ENCODE measurements at places on chromosomes 7 and 10.

DNA sequence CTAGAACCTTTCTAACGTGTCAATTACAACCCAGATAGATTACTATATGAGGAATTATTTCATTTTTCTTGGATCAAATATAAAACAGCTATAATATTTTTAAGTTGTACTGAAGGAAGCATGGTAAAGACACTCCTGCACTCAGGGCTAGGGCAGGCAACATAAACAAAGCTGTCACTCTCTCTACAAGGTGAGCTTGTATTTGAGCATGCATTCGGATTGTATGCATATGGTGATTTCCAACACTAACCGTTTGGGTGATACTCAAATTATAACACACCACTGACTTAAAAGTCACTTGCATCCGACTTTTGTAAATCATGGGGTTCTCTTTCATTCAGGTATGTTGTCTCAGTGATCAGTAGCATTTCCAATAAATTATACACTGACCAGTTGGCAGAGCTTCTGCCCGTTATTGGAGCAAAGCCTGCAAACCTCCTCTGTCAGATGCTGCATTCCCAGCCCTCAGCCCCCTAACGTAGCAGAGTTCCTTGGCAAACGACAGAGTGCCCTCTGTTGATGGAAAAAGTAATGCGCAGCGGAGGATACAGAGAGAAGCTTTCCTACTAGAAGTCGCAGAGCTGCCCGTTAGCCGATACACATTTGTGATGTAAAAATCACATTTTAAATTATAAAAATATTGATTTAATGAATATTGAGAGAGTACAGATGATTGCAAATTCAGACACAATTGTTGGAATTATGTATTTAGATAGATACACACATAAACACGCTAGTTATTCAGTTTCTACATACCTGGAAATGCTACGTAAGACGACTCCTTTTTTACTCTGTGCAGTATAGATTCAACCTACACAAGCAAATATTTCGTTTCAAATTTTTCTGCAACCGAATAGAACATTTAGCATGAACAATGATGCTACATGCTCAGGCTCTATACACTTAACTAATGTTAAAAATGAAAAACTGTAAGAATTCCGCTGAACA, 173.9 kb upstream of the SP4 start:
- no peak for DNase-seq

GRCh38 chr7:129748356-129749109, 137.0 kb downstream of the NRF1 start:
- DNase-seq: no peak

- no peak for DNase-seq
Measured at GRCh38 chr7:132113536-132114371, 462.5 kb downstream of the PLXNA4 start.

GRCh38 chr7:44324481-44325200, 753 bp downstream of the CAMK2B start:
- DNase-seq: no peak

- DNase-seq: no peak
Measured at GRCh38 chr7:51824050-51824449, 507.4 kb upstream of the COBL start.

- no peak for DNase-seq
Measured at GRCh38 chr10:5518143-5518542, 6.6 kb upstream of the CALML3 start.

GRCh38 chr10:33353334-33353733, 18.9 kb upstream of the NRP1 start:
- no peak for DNase-seq

- no peak for DNase-seq
Measured at GRCh38 chr7:38448054-38448453, 174.6 kb upstream of the TARP start.

DNA sequence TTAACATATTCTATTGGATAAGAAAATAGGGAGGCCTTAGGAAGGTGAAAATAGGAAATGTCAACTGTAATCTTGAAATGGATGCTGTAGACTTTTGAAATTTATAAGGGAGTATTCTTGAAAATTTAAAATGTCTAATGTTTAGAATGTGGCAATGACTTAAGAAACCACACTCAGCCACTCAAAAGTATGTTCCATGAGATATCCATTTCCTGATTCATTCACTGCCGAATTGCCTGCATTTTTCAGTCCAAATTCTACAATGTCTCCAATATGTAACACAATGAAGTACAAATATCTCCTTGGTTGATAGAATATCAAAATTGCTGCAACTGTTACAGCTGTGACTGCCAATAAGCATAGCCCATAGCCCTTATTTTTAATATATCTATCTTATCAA, 25.9 kb downstream of the PRKG1 start:
- DNase-seq: no peak

DNA sequence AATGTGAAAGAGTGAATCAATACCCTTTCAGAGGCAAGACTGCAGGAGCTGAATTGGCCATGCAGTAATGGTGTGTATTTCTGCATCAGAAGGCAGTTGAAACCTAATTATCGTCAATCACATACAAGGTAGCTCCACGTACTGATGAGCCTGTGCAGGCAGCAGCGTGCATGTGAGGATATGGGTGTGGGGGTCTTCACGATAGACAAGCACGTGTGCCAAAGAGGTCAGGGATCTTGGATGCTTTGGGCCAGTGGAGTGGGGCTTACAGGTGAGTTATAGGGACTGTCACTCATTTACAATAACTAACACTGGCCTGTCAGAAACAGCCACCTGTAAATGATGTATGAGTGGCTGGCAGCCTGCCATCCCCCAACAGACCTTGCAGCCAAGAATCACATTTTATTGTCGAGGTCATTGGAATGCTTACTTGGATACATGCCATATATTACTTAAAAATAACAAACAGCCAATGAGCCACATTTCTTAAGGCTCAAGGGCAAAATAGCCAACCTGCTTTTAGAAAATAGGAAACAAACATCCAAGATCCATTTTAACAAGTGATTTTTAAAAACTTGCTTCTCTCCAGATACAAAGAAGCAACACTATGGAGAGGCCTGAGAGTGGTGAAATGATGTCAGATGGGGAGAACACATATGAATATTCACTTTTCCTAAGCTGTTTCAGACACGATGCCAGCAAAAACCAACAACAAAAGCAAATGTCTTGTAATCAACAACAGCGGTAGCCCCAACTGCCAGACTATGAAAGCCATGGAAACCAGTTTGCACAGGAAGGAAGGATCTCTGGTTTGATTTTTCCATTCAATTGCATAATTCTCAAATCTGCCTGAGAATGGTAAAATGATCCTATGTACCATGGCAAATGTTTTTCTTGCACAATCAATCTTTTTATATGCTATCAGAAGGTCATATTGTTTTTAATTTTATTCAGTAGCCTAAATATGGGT, 210.7 kb downstream of the SKAP2 start:
- DNase-seq: no peak

GRCh38 chr7:98203964-98204605, 7.2 kb upstream of the BHLHA15 start:
- no peak for DNase-seq

GRCh38 chr10:122051609-122052385, 62.8 kb downstream of the TACC2 start:
- no peak for DNase-seq

DNA sequence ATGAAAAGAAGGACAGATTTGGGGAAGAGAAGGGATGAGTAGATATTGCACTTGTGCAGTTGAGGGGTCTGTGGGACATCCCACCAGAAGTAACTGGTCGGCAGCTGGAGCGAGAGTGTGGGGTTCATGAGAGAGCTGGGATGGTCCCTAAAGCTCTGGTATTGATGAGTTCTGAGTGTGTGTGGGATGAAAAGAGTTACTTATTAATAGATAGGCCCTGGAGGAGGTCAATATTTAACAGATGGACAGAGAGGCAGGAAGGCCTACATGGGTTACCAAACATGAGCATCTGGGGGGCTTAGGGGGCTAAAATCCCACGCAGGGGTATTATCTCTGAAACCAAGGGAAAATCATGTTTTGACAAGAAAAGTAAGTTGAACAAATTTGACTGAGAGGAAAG, 95.7 kb upstream of the SFMBT2 start:
- no peak for DNase-seq

- DNase-seq: peak; percentile 75
Measured at GRCh38 chr10:68330852-68331454, 911 bp upstream of the HNRNPH3 start.

- no peak for DNase-seq
Measured at GRCh38 chr10:43945908-43946307, 297.2 kb upstream of the ZNF32 start.

- DNase-seq: no peak
Measured at GRCh38 chr7:154789404-154789803, 213.5 kb downstream of the PAXIP1 start.

DNA sequence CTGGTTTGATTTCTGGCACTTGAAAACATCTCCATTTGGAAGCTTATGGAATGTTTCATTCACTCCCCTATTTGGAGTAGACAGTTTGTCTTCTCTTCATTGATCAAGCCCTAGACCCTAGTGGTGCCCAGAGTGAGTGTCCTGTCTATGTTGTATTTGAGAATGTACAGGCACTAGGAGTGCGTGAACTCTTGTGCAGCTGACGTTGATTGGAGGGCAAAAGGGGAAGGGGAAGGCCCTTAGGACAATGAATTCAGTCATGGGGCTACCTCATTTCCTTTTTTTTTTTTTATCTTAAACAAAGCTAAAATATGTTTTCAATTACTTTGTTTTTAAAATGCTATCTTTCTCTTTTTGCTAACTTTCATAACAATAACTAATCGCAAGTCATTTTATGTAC, 66.5 kb downstream of the ADD3 start:
- DNase-seq: peak; percentile 5

DNA sequence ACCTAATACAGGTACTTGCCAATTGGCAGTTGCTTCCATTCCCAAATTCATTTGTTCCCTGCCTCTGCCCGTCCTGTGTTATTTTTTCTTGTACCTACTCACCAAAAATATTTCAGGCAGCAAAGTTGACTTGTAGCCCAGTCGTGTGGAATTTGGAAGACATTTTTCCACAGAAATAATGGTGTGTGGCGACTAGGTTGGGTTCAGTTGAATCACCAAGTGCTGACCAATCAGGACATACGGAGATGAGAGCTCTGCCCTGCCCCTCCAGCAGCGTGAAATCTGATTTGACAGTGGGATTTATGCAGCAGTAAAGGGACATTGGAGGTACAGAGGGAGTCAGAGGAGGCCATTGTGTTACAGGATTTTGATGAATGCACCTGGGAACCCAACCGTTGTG, 216.9 kb downstream of the CCDC3 start:
- DNase-seq: no peak

- no peak for DNase-seq
Measured at GRCh38 chr10:90787393-90788198, 70.2 kb downstream of the HTR7 start.

DNA sequence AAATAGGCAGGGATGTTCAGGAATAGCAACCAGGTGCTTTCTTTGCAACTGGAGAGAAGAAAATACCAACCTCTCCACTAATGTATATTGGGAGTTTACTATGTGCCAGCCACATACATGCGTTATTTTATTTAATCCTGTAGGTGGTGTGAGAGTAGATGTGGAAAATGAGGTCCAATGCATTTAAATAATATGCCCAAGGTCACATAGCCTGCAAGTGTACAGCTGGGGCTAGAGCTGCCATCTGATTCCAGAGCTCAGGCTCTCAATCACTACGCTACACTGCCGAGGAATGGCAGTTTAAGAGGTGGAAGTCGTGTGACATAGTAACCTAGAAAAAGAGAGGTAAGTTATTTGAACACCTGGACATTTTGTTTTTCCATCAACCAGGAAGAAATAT, 277.0 kb downstream of the EXOC4 start:
- DNase-seq: no peak

DNA sequence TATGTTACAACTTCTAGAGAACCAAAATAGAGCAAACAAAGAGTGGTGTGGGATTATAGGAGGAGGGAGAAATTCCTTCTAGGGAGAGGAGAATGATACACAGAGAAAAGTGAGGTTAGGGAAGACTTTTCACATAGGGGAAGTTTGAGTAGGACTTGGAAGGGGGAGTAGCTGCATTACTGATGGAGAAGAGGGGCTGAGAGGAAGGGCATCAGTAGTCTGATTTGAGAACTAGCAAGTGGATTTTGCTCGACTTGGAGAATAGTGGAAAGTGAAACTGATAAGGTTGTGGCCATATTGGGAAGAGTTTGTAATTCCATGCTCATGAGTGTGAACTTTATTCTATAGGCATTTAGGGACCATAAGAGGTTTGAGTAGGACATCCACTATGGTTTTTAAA, 6.1 kb downstream of the NRF1 start:
- no peak for DNase-seq

- DNase-seq: no peak
Measured at GRCh38 chr10:63145782-63146181, 12.7 kb downstream of the NRBF2 start.

DNA sequence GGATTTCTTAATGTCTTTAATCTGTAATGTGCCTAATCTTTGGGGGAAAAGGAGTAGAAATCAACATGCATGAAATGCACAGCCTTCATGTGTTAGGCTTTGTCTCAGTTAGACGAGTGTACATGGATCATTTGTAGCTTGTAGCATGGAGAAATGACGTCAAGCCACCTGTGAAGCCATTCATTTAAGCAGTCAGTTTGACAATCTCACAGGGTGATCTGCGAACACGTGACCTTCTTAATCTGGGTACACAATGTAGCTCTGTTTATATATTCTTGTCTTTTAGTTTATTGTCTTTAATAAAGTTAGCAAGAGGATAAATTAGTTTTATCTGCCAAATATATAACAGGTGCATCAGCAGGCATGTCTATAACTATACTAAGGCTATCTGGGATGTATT, 351.9 kb upstream of the LRGUK start:
- no peak for DNase-seq

GRCh38 chr10:110783509-110784107, 88.1 kb upstream of the PDCD4 start:
- no peak for DNase-seq

- DNase-seq: no peak
Measured at GRCh38 chr7:104160375-104160774, 47.4 kb downstream of the ORC5 start.

- no peak for DNase-seq
Measured at GRCh38 chr10:12062754-12063482, 5.8 kb upstream of the DHTKD1 start.

DNA sequence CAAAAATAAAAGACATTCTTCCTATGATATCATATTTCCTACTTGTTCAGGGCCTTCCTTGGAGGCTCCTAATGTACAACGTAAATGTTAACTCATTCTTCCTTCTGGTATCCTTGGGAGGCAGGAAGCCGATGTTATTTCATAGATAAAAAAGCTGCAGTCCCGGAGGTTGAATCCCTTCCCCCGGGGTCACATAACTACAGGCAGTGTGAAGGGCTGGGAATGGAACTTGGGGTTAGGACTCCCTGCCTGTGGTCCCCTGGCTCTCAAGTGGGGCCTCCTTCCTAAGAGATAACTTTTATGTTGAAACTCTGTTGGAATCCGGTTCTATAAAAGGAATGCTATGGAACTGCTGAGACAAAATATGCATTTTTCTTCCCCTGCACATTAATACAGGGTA, 14.9 kb upstream of the CCDC3 start:
- DNase-seq: no peak

- peak; percentile 68 for DNase-seq
Measured at GRCh38 chr7:117008886-117009531, 55.7 kb downstream of the ST7 start.

GRCh38 chr7:50431316-50431715, 18.8 kb downstream of the FIGNL1 start:
- no peak for DNase-seq
